DMS79 treated with DMSO at 0.1 percent for 48 hours (cell line): ENCODE measurements at places on chromosomes 7 and 10.
A peak's percentile ranks its signal among the peaks of the same experiment; 100 is the strongest.

- DNase-seq: no peak
Observed at GRCh38 chr7:134827889-134828288, 48.5 kb downstream of the CALD1 start.

DNA sequence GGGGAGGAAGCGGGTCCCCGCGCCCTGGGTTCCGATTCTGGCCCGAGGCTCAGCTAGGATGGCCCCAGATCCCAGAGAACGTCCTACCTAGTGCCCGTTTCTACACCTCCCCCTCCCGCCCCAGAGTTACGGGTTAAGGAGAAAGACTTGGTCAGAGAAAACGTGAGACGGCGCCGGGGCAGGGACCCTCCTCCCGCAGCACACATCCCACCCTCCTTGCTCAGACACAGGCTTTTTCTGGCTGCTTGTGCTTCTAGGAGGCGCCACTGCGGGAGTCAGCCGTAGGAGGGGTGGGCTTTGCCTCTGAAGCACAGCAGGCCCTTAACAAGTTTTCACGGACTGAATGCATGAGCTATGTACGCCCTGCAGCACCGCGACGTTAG lies 104.9 kb upstream of the LEP start:
- no peak for DNase-seq

DNA sequence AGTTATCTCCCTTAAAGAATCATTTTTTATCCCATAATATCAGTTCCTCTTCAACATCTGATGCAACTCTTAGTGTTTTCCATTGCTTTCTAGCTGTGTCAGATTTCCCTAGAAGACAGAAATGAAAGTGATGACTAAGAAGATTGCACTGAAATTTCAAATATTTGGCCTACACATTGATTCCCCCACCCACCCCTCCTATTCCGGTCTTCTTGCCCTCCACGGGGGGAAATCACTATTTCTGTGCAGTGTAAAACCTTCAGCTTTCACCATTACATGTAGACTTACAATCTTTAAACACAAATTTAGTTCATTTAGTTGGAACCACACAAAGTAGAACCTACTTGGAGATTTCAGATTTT lies 63.7 kb upstream of the IL6 start:
- DNase-seq: no peak

DNA sequence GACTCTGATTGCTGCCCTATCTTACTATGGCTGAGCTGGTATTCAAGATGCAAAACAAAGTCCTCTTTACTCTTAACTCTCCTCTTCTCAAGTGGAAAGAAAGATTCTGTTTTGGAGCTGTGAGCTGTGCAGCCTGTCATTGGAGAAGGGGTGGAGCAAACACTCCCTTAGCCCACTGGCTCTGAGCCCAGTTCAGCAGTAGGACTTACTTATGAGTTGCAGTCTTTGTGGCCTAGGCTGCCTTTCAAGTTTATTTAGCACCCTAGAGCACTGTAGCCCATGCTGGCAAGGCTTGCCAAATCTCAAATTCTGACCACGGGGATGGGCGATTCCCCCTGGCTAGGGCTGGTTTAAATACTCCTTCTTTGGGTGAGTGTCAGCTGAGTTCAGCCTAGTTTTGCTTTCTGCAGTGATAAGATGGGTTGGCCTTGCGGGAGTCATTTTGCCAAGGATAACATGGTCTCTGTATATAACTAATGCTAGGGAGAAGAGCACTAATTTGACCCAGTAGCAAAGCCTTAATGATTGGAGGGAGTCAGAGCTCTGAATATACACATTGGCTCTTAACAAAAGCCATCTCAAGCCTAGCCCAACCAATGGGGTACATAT lies 110.2 kb downstream of the MYO3A start:
- peak; percentile 85 for DNase-seq

- DNase-seq: peak; percentile 41
Observed at GRCh38 chr7:150969475-150969874, 8.6 kb downstream of the KCNH2 start.

- DNase-seq: no peak
Observed at GRCh38 chr10:10438335-10439100, 579.2 kb upstream of the CELF2 start.

GRCh38 chr7:42982604-42983115 lies 50.5 kb downstream of the MRPL32 start:
- no peak for DNase-seq

- no peak for DNase-seq
Observed at GRCh38 chr7:95322854-95323253, 1.5 kb downstream of the PON1 start.

- DNase-seq: no peak
Observed at GRCh38 chr10:6928586-6928985, 348.5 kb upstream of the PRKCQ start.

DNA sequence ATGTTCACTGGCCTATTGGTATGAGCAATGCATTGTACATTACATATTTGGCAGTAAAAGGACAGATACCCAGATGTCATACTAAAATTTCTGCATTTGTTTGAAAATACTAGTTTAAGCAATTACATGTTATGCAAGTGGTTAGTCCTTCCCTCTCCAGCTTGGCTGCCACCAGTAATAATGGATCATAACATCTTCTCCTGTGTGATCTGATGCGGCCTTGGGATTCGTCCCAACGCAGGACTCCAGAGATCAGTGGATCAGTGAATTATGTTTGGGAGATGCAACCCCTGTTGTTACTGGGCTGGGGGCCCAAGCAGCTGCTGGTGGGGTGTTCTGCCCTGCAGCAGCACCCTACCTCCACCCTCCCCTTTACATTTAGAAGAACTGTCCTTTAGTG lies 11.2 kb upstream of the PDK4 start:
- DNase-seq: no peak

DNA sequence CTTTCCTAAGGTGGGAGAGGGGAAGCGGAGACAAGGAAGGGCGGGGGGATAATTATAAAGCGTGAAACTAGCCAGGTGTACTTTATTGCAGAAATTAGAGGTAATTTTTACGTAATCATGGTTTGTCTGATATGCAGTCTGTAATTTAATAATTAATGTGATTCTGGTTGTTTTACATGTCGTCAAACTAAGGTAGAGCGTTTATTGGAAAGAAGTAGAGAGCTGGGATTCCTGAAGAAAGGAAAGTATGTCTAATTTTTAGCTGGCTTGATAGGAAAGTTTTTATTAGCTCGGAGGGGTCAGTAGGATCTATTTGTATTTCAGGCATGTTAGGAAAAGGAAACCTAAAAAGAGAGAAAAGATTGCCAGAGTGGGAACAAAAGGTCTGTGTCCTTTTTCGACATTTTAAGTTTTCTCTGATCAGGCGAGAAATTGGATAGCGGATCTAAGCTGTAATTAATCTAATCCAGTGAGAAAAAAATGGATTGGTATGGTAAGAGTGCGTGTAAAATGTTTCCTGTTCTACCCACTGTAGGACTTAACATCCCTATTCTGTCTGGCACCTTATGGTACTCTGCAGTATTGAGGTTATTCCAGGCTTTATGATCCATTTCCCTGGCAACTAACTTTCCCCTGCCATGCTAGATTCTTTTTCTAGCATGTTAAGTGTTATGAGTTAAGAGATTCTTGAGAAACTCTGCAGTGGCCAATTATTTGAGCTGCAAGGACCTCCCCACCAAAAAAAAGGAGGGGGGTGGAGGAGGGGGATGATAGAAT lies 1.4 kb downstream of the CELF2 start:
- peak; percentile 38 for DNase-seq

DNA sequence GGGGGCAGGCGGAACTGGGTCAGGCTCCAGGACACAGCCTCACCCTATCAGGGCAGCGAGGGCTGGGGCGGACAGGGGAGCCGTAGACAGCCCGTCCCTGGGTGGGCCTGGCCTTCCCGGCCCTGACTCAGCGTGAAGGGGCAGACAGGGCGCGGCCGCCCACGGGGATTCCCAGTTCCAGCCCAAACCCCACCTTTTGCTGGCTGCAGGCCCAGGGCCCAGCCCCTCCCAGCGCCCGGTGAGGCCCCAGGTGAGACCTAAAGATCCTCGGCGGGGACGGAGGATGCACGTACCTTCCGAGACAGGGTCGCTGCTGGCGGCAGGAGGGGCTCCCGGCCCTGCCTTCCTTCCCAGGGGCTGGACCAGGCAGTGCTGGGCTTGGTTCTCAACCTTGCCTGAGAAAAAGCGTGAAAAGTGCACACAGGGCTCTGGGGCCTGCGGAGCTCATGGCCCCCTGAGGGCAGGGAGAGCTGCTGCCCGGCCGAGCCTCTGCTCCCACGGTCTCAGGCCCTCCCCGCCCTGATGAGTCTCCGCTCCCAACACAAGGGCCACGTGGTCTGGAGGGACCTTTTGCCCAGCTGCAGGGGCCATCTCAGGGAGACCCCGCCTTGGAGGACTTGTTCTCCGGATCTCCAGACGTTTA lies 43.9 kb upstream of the DNAJB6 start:
- DNase-seq: no peak

- DNase-seq: no peak
Observed at GRCh38 chr7:158372400-158373342, 215.0 kb downstream of the PTPRN2 start.

- no peak for DNase-seq
Observed at GRCh38 chr10:11891776-11892486, 68.8 kb downstream of the PROSER2 start.

- DNase-seq: no peak
Observed at GRCh38 chr10:98349508-98349922, 65.5 kb downstream of the PYROXD2 start.

- DNase-seq: no peak
Observed at GRCh38 chr10:27297844-27298521, 57.4 kb upstream of the ACBD5 start.

- no peak for DNase-seq
Observed at GRCh38 chr7:138247568-138248333, 171.5 kb downstream of the AKR1D1 start.

GRCh38 chr10:130637089-130637676 lies 501.0 kb downstream of the GLRX3 start:
- no peak for DNase-seq

GRCh38 chr10:99540657-99541531 lies 8.2 kb downstream of the NKX2-3 start:
- no peak for DNase-seq

GRCh38 chr10:118629211-118629610 lies 33.8 kb upstream of the PRLHR start:
- DNase-seq: no peak

GRCh38 chr7:116968631-116969030 lies 15.3 kb downstream of the ST7 start:
- no peak for DNase-seq

DNA sequence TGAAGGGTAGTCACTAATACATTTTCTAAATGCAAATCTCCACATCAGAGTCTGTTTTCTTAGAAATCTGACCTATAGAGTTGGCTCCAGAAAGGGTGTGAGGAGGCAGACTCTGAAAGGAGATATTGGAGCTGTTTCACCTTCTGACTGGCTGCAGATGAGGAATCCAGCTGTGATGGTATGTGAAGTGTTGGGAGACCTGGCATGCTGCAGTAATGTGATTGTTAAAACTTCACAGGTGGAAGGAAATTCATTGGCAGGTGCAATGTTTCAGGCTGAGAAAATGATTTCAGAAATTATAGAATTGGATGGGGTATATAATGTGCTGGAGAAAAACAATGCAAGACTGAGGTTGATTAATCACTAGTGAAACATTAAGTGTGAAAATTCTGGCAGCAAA lies 1134.0 kb upstream of the LRRN3 start:
- DNase-seq: no peak

DNA sequence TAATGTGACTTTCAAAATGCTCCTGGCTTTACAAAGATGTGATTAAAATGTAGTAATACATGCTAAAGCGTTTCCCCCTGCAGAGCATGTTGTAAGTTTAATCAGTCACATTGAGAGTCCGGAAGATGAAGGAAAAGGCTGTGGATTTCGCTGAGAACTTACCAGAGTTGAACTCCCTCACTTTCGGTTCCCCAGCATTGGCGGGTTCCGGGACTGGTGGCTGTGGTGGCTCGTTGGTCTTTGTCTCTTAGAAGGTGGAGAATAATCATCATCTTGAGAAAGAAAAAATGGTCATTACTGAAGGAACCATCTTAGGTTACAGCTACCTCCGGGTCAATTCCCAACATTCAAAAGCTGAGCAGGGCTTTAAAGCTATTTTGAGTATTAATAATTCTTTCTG lies 9.6 kb upstream of the NUPR2 start:
- no peak for DNase-seq

GRCh38 chr7:120442838-120443237 lies 169.9 kb downstream of the KCND2 start:
- DNase-seq: no peak

DNA sequence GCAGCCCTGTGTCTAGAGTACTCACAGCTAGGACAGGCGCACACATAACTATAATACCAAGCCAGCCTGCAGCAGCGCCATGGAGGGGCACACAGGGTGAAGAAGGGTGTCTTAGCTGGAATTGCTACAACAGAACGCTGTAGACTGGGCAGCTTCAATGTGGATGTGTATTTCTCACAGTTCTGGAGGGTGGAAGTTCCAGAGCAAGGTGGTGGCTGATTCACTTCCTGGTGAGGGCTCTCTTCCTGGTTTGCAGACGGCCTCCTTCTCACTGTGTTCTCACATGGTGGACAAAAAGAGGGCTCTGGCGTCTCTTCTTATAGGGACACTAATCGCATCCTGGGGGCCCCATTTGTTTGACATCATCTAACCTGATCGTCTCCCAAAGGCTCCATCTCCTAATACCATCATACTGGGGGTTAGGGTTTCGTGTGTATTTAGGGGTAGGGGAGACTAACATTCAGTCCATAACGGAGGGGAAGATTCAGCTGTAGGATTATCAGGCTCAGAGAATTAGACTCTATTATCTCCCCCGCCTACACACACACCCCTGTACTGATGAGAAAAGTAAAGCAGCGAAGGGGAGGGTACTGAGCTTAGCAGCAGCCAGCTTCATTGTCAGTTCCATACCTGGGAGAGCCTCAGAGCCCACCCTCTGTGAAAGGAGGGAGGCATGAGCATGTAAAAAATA lies 289.1 kb downstream of the CCDC3 start:
- DNase-seq: no peak

- no peak for DNase-seq
Observed at GRCh38 chr10:60466267-60467201, 76.9 kb upstream of the ANK3 start.

DNA sequence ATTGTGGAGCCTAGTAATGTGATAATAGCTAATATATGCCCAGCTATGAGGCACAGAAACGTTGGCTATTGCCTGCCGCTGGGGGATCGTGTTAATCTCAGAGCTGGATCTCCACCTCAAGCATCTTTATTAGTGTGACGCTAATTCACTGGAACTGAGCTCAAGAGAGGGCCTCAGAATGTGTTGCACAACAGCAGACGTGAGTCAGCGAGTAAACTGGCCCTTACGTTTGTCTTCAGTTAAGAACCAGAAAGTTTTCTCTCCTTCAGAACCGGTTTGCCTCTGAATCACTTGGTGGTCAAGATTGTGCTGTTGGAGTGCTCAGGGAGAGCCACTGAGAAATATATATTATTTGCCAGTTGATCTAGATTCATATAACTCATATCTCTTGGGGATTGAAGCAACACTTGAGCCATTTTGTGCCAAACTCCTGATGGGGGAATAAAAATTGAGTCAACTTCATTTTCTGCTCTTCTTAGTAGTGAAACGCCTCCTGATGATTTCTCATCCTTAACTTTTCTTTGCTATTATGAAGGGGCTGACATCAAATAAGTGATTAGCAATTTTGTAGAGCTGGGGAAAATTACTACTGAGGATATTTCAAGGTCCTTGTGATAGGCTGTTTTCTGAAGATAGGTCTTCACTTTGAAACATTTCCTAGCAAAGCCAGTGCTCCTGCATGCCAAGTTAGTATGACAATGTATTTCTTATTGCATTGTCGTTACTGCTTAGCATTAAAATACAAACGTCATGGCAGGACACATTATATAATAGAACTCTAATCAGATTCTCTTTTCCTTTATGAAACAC lies 22.3 kb downstream of the BZW2 start:
- peak; percentile 41 for DNase-seq
